ENCODE measurements at places on chromosomes 13 and 19. TPM values are rescaled to one million over a fixed set of nuclear protein-coding genes. Genes with fewer than 3 reads are reported as not detected.

ZNF439 gene
- total RNA-seq = 3.8 TPM

CPB2 gene
- 54.6 TPM for total RNA-seq

MED25 gene
- total RNA-seq = 29.6 TPM

CERS1 gene
- total RNA-seq = 5.3 TPM

CDC42EP5 gene
- total RNA-seq = 46.8 TPM

GRCh38 chr19:20923077-20923871 lies at the start of gene ZNF85:
Gene ZNF85, plus strand, starts transcription at chr19:20923251. Its CDS starts 150 bp downstream, at chr19:20923401.
- H3K27ac ChIP-seq = peak within 1 kb of the TSS; percentile 90
- DNase-seq = peak; percentile 93
- H3K36me3 ChIP-seq = no peaks in the 10 kb centered on the region
- H3K4me3 ChIP-seq = peak within 1 kb of the TSS; percentile 70
- H3K27me3 ChIP-seq = no peaks in the 10 kb centered on the region
- no peaks in the 10 kb centered on the region for H3K4me1 ChIP-seq

Measured in hepatocyte (in vitro differentiated cells).